ENCODE measurements at places on chromosomes 2 and 18.
A peak's percentile ranks its signal among the peaks of the same experiment; 100 is the strongest.

- DNase-seq = no peak
Observed at GRCh38 chr18:59229701-59230443, 9.9 kb downstream of the GRP start.

GRCh38 chr2:1791685-1792435 lies 47.5 kb upstream of the PXDN start:
- no peak for DNase-seq

- DNase-seq = no peak
Observed at GRCh38 chr18:23578891-23579653, 7.2 kb downstream of the NPC1 start.

DNA sequence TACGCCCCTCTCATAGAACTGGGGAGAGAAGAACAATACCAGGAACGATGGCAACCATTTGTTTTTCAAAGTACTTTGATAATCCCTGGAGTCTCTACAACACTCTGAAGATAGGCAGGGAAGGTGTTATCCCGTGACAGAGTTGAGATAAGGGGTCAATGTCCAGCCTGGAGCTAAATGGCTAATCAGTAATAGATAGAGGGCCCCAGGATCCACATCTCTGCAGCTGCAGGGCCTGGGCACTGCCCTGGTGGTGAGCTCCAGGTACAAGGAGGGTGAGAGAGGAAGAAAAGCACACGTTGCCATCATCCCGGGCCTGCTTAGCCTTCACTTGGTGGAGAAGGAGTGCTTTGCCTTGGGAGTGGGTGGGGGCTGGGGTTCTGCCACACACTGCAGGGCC lies 260.6 kb downstream of the PRKCE start:
- DNase-seq = no peak

DNA sequence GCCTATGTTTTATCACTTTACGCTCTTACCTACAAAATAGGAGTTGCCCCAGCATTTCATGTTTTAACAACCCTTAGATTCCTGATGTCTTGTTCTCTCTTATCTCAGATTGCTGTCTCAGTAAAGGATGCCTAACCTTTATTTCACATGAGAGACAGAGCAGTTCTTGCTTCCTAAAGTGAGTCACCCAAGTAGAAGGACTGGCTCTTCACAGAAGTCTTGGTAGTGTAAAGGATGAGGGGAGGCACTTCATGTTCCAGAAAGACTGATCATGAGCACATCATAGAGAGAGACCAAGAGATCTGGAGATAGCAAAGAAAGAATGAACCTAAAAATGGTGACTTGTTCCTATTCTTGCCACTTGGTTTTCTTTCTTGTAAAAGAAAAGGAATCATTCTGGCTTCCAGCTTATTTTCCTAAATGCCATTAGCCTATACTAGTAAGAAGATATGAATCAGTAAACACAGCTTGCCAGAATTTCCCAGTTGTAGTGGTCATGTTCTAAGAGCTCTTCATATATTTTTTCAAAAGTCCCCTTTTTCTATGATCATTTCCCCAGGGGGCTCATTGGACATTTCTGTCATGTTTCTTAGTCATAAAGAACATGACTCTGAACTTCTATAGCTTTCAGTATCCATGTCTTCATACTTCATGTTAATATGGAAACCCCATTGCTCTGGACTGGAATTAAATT lies 54.9 kb downstream of the MAPRE2 start:
- DNase-seq = no peak

GRCh38 chr2:67453310-67453709 lies 56.2 kb downstream of the ETAA1 start:
- no peak for DNase-seq

GRCh38 chr2:144596073-144596871 lies 76.4 kb upstream of the ZEB2 start:
- DNase-seq = peak; percentile 4

GRCh38 chr2:149622343-149622742 lies 34.8 kb upstream of the MMADHC start:
- DNase-seq = no peak

DNA sequence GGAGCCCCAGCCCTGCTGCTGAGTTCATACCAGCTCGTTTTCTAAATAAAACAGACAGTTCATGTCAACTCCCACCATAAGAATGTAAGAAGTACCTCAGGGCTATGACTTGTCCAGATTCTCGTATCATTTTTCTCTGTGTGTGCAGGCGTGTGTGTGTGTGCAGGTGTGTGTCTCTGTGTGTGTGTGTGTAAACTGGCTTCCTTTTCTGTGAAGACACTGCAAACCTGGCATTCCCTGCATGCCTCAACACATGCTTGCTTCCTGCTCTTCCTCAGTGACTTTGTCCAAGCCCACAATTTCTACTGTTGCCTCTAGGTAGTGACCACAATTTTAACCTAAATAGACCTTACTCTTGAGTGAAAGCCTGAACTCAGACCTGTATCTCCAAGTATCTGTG lies 879.0 kb downstream of the SLC4A3 start:
- no peak for DNase-seq

- DNase-seq = no peak
Observed at GRCh38 chr2:7115364-7115763, 198.2 kb downstream of the RNF144A start.

- no peak for DNase-seq
Observed at GRCh38 chr2:129481306-129482219, 497.9 kb upstream of the RAB6C start.

DNA sequence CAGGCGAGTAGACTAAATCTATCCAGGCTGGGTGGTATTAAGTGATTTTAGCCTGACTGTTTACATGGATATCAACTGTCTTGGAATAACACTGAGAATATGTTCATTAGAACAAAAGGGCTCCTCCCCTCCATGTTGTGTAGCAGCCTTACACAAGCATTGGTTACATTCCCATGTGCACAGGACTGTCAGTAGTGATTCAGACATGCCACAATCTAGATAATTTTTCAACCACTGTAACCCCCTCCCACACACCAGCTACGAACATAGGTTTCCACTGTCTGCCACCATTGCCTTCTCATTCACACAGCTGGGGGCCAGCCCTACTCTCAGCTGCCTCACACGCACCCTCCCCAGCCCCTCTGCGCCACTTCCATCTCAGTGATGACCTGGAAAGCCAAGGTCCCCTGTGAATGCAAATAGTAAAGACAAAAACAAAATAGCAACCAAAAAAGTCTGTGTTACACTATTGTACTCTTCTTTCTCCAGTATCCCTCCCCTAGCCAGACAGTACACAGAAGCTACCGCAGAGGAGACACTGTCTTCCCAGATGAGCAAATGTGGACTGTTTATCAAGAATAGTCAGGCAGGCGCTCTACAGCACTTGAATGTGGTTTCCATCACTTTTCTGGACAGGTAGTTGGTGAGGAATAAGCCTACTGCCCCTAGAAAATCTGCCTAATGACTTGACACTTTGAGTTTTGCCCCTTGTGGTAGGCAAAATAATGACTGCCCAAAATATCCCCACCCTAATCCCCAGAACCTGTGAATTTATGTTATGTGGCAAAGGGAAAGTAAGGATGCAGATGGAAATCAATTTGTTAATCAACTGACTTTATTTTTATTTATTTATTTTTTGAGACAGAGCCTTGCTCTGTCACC lies 27.9 kb upstream of the TYMS start:
- no peak for DNase-seq

GRCh38 chr2:128803222-128803621 lies 484.6 kb upstream of the HS6ST1 start:
- no peak for DNase-seq

DNA sequence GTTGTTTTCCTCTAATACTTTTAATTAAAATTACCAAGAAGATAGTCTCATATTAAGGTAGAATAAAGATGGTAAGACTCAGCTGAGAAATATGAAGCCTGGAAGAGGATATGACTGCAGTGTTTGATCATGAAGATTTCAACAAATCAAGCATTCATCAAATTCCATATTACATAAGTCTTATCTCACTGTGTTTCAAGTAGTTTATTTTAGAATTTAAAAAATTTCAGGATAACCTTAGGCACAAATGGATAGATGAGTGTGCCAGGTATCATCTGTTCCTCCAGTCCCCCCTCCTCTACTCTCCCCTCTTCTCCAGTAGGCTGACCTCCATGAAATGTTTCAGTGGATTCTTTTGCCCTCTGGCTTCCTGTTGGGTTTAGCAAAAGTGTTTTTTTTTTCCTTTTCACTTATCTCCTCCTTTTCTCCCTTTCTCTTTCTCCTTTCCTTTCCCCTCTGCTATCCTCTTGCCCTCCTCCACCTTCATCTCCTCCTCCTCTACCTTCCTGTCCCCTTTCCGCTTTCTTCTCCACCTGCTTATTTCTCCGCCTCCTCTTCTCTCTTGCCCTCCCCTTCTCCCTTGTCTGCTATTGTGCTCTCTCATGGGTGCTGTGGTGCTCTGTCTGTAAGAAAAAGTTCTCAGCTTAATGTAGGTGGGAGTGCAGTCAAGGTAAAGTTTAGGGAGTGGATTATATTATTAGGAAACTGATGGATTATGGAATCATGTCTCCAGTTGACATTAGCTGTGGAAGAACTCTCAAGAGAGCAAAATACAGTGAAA lies 72.8 kb downstream of the ABI2 start:
- DNase-seq = no peak

GRCh38 chr2:171522052-171522787 lies at the start of gene CYBRD1:
Gene CYBRD1 (plus strand): TSS chr2:171522474. CDS start chr2:171522546, 72 bp downstream.
- DNase-seq = no peak

GRCh38 chr2:194004590-194005206 lies 1652.3 kb upstream of the SLC39A10 start:
- DNase-seq = no peak

GRCh38 chr2:157413326-157414035 lies 30.4 kb downstream of the CYTIP start:
- no peak for DNase-seq

DNA sequence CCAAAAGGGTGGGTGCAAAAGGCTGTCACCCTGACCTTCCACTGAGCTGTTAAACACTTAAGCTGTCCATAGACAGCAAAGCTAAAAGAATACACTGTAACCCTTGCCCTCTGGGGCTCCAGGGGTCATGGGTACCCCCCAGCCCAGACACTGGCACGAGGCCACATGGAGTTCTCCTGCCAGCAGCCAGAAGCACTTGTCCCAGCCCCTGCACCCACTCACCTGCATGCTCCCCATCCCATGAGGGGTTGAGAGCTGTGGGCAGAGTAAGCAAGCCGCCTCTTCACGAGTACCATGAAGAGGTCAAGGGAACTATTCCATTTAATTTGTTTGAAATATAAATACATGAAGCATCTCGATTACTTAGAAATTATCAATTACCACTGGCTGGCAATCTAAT lies 867.1 kb upstream of the ZEB2 start:
- no peak for DNase-seq

GRCh38 chr2:55223958-55224760 lies 7.9 kb downstream of the CLHC1 start:
- no peak for DNase-seq

DNA sequence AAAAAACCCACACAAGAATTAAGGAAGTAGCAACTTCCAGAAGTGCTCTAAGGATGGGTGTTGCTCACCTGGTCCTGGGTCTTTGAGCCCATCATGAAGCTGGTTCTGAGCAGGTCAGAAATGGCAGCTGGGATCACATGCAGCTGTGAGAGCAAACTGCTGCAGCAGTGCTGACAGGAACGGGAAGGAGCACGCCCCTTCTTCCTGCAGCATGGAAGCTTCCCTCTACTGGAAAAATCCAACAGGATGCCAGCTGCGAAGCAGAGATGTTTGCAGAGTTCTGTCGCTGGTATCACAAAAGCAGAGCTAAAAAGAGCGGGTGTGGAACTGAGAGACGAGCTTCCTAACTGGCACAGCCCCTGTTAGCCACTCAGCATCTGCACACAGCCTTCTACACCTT lies 33.7 kb downstream of the EIF4E2 start:
- DNase-seq = no peak

DNA sequence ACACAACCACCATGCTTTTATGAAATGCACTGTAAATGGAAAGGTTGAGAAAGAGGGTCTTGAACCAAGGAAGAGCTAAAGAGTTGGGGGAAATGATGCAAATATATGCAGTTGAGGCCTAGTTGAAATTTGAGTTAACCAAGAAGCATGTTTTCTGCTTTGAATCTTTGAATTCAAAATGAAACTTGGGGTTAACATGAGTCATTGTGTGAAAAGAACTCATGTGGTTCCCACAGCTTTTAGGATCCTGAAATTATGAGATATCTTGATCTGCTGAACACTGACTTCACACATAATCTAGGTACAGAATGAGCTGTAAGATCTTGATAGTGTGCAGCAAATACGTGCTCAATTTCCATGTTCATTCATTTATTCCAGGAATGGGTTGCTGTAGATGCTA lies 422.9 kb upstream of the TRIB2 start:
- peak; percentile 39 for DNase-seq

DNA sequence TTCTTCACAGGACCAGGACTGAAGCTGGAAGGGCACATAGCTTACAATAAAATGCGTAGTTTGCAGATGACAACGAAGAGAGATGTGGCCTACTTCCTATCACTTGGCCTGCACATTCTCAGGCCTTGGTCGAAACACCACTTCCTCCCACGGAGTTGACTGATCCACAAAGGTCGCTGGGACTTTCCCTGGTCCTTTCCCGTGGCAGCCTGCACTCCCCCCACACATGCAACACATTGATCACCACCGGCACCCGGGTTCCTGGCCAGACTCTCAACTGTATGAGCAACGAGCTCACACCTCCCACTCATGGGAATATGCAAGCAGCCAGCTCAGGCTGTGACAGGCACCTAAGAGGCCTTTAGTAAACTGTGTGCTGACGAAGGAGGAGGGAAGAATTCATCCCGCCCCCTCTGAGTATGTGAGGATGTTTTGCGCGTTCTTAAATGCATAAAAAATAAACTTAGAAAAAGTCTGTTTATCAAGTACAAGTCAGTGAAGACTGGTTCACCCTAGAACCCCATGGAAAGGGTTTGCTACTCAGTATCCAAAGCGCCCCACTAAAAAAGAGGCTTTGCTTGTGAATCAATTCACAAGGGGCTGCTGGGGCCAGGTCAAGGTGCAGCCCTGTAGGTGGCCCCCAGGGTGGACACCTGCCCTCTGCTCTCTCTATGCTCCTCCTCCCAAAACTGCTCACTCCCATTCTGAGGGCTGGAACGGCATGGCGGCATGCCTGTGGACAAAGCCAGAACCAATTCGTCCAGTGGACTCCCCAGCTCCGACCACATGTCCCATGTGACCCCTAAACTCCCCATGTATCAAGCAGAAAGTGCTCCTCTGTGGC lies 154.3 kb downstream of the EIPR1 start:
- DNase-seq = peak; percentile 60

DNA sequence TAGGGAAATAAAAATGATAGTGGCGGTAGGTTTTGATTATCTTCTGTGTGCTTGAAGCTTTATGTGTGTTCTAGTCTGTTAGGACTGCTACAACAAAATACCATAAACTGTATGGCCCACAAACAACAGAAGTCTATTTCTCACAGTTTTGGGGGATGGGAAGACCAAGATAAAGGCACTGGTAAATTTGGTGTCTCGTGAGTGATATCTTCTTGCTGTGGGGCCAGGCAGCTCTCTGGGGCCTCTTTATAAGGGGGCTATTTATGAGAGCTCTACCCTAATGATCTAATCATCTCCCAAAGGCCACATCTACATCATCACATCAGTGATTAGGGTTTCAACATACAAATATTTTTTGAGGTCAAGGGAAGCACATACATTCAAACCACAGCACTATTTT lies 86.8 kb upstream of the SPHKAP start:
- DNase-seq = no peak

DNA sequence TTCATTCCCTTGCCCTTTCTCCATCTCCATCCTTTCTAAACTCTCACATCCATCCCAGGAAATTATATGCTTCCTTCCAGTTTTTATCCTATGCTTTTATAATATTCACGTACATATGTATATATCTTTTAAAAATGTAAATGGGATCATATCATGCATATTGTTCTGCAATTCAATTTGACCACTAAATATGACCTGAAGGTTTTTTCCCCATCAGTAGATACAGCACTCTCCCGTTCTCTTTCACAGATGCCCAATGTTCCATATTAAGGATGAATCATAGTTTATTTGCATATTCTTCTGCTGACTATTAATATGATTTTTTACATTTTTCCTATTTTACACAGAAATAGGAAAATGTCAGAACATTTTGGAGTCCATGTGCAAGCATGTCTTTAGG lies 213.3 kb upstream of the PARD3B start:
- no peak for DNase-seq
